Right kidney (tissue), 9 donors: ENCODE measurements at places on chromosomes 5 and 9.
A peak's percentile ranks its signal among the peaks of the same experiment; 100 is the strongest.

- DNase-seq: no peak
Observed at GRCh38 chr5:126956991-126957390, 73.4 kb downstream of the MARCHF3 start.

DNA sequence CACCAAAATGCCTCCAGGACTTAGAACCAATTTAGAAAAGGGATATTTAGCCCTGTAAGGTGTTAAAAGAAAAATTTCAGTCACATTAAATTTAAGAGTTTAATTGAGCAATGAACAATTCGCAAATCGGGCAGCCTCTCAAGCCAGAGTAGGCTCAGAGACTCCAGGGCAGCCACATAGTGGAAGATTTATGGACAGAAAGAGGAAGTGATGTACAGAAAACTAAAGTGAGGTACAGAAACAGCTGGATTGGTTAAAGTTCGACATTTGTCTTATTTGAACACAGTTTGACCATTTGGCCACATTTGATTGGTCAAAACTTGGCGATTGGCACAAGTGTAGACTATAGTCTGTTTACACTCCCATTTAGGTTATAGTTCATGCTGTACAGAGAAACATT lies 525.9 kb upstream of the ZNF608 start:
- no peak for DNase-seq

DNA sequence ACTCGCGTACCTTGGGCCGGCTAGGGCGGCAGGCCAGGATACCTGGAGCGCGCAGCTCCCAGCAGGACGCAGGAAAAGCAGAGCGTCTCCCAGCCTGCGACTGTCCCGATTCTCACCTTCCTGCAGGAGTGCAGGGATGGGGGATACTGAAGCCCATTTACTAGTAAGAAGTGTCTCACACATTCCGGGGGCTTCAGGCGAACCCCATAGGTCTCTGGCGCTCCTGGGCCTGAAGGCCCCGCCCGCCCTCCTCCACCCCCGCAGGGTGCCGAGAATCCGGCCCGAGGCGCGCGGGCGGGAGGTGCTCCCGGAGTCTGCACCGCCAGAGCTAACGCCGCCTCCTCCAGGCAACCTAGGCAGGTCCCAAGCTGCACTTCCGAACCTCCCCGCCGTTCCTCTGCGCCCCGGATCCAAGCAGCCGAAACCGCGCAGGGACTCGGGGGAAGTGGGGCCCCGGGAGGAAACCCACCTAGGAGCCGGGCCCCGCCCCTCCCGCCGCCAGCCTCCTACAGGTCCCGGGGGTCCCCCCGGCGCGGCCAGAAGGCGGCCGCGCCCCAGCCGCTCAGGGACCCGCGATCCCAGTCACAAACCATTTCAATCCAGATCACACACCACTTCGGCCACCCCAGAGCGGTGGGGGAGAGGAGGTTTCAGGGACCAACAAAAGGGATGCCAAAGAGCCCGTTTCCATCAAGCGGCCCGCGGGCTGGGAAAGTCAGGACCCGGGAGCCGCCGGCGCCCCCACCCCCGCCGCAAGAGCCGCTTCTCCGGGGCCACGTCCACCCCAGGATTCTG lies 1.2 kb downstream of the ROR2 start:
- peak; percentile 85 for DNase-seq

- no peak for DNase-seq
Observed at GRCh38 chr5:98424681-98425450, 348.6 kb upstream of the RGMB start.

- DNase-seq: no peak
Observed at GRCh38 chr5:167785901-167786300, 505.5 kb upstream of the WWC1 start.

- DNase-seq: no peak
Observed at GRCh38 chr9:69385581-69386033, 60.6 kb downstream of the ENTREP1 start.

DNA sequence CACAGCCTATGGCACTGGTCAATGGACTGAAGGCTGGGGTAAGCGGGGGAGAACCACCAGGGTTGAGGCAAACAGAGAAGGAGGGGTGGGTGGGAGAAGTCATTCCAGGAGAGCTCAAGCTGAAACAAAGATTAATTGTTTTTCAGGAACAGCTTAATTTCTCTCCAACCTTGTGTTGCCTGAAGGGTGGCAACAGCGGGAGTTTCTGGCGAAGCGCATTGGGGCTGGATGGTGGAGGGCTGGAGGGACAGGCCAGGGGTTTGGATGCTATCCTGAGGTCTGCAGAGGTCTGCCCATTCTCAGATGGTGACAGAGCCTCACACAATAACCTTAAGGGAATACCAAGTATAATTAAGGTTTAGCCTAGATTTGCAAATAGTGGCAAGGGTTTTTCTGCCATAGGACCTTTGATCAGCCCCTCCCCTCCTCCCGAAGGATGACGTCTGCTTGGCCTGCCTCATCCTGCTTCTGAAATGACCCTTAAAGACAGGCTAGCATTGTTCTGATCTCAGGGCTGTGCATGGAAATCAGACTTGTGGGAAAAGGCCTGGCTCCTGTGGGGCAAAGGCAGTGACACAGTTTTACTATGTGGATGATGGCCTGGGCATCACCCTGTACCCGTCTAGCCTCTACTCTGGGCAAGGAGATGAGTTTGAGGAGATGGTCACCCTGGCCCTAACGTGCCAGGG lies 32.7 kb downstream of the PSD2 start:
- DNase-seq: no peak

DNA sequence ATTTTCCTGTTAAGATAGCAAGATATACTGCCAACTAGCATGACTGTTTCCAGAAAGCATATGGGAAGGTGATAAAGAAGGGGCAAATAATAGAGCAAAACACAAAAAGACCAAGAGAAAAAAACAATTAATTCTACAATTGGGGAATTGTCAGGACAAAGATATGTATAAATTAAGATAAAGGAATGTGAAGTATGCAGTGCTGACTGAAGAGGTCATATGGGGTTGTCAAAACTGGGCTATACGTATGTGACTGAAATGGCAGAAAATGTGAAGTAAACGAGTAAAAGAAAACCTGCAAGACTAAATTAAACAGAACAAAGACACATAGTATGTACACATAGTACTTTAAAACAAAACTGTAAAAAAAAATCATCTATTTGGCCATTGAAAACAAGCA lies 222.3 kb downstream of the ARL15 start:
- DNase-seq: no peak
